ENCODE measurements at places on chromosomes 1 and 21. TPM values are rescaled to one million over a fixed set of nuclear protein-coding genes. Genes with fewer than 3 reads are reported as not detected.

KRTAP13-2 gene
- total RNA-seq: not detected

LRRC8B gene
- total RNA-seq: 14.8 TPM

GRCh38 chr1:241332987-241333386 lies 24.0 kb downstream of the RGS7 start:
- no peak for DNase-seq

- DNase-seq: peak; percentile 2
Measured at GRCh38 chr1:59123081-59123681, 173.7 kb upstream of the FGGY start.

GRCh38 chr1:225896937-225897549 lies 8.1 kb upstream of the LEFTY1 start:
- no peak for DNase-seq

DNA sequence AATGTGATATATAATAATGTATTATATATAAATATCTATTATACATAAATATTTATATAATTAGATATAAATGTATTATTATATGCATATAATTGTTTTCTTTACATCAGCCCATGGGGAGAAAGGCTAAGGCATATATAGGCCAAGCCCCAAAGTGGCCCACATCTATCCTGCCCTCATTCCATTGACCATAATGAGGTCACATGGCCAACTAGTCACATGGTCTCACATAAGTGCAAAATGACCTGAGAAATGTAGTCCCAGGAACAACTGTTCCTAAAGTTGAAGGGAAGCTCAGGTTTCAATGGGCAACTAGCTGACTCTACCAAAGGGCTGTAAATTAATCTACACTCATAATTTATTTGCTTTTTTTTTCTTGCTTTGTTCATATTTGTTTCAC lies 14.5 kb upstream of the CCDC185 start:
- no peak for DNase-seq
